HTR-8/SVneo (cell line): ENCODE measurements at places on chromosomes 11 and 22.

- no peak for DNase-seq
Observed at GRCh38 chr11:83456566-83456965, 170.4 kb upstream of the CCDC90B start.

- no peak for DNase-seq
Observed at GRCh38 chr11:12048936-12049790, 40.7 kb upstream of the DKK3 start.

- DNase-seq: no peak
Observed at GRCh38 chr22:47276450-47276820, 514.0 kb downstream of the TBC1D22A start.

GRCh38 chr22:39205344-39206021 is 39.3 kb downstream of the PDGFB start:
- DNase-seq: peak; percentile 79

GRCh38 chr22:33380789-33381530 is 322.8 kb upstream of the SYN3 start:
- DNase-seq: no peak

DNA sequence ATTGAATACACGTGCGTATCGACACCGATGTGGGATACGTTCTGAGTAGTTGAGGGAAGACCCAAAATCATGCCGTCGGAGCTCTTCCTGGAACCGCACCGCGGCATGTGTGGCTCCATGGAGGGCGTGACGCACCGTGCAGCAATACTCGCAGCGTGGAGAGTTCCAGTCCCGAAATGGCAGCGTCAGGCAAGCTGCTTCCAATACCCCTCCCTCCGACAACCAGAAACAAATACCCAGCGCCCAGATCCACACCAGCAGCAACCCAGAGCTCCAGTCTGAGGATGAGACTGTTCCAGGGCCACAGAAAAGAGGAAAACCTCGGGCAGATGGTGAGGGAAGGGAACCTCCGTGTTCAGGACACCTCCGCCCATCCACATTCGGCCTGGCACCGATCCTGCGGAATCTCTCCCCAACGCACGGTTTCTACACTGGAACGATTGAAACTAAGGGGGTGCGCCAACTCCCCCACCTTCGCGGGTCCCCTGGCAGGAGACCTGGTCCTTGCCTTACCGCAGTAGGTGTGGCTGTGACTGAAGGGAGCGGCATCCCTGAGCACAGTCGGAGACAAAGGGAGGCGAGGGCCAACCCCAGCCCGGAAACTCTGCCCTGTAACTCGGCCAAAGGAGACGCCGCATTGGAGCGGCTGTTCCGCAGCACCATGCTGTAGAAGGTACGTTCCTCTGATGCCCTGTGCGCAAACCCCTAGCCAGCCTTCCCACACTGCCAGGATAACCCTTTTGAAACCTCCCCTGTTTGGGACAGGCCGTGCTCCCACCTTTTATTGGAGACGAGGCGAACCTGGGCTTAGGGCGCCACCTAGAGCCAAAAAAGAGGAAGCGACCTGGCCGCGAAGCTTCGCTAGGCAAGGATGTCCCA is 28.2 kb downstream of the DBX1 start:
- DNase-seq: peak; percentile 60

GRCh38 chr22:33124471-33124870 is 66.3 kb upstream of the SYN3 start:
- no peak for DNase-seq

- DNase-seq: no peak
Observed at GRCh38 chr11:73268671-73269271, 3.4 kb upstream of the P2RY6 start.

DNA sequence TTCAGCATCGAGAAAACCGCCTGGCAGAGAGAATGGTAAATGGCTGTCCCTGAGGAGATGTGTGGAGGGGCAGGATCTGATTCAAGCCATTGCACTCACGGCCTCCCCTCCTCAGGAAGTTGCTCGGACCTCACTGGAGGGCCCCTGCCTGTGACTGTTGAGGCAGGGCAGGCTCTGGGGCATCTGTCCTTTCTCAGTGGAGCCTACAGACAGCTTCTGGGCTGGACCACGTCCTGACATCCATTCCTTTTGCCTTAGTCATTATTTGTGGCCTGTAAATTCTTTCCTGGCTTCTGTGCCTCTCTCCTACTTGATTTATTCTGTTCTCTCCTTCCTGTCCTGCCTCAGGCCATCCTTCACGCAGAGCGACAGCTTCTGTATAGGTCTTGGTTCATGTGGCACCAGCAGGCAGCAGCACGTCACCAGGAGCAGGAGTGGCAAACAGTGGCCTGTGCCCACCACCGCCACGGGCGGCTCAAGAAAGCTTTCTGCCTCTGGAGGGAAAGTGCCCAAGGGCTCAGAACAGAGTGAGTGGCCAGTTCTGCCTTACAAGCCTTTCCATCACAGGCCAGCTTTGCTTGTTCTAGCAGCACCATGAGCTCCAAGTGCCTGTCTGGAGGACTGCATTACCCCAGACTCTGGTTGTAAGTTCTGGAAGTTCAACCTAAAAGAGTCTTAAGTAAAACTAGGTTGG is 59.6 kb downstream of the PISD start:
- DNase-seq: peak; percentile 82

DNA sequence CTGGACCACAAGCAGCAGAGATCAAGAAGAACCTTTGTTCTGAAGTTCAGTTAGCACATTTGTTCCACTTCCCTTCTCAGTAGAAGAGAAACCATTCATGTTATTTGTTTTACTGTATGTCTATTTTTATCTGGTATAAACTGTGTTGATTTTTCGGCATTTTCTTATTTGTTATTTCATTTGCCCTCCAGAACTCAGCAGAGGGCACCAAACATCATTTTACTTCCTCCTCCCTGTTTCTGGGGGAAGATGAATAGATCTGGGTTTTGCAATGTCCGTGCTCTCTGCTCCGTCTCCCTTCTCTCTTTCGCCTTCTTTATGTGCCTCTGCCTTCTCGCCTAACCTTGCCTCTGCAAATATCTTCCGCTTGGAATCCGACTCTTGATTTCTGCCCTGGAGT is 366.9 kb downstream of the NTM start:
- DNase-seq: no peak

- DNase-seq: no peak
Observed at GRCh38 chr11:45031912-45032519, 81.3 kb upstream of the TP53I11 start.

- DNase-seq: no peak
Observed at GRCh38 chr22:50314455-50315288, 7.2 kb upstream of the PLXNB2 start.

GRCh38 chr22:35821654-35822053 is 104.0 kb downstream of the APOL5 start:
- no peak for DNase-seq

DNA sequence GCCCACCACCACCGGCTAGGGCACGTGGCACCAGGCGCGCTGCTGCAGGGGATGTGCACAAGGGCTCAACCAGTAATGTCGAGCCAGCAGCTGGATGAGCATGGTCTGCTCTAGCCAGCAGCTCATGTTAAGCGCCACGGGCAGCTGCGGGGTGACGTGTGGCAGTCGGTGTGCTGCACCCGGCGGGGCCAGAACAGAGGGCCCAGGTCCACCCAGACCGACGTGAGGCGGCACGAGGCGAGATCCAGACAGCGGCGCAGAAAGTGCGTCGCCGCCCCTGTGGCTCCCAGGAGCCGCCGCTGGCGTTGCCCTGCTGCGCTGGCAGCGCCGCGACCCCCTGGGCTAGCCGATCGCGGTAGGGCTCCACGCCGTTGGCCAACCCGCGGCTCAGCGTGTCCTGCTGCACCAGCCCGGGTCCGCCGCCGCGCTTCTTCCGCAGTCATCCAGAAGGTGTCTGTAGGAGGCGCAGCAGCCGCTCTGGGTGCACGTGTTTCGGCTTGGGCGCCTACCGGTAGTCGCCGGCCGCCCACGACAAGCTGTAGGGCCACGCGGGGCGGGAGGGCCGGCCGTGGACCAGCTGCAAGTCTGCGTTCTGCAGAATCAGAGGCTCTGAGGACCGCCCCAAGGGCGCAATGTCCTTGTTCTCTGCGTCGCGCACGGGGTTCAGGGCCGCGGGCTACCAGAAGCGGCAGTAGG is 4.6 kb upstream of the GALR3 start:
- DNase-seq: no peak

DNA sequence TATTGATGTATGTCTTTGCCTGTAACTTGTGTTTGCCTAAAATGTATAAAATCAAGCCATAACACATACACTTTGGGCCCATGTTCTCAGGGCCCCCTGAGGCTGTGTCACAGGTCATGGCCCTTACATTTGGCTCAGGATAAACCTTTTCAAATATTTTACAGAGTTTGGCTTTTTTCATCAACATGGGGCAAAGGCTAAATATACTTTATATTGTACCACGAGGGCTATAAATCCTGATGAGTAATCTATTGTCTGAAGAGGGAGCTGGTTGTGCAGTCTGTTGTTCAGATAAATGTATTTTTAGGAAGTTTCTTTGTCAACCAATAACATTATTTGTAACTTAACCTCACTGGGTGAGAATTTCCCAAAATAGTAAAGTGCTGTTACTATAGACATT is 404.6 kb upstream of the DDI1 start:
- no peak for DNase-seq

- no peak for DNase-seq
Observed at GRCh38 chr11:62221498-62221897, 13.0 kb downstream of the SCGB2A1 start.

GRCh38 chr11:16440136-16440535 is 83.8 kb upstream of the SOX6 start:
- no peak for DNase-seq

- DNase-seq: no peak
Observed at GRCh38 chr22:45262195-45262930, 21.7 kb upstream of the KIAA0930 start.

- DNase-seq: no peak
Observed at GRCh38 chr22:21020802-21021429, 6.0 kb downstream of the P2RX6 start.

DNA sequence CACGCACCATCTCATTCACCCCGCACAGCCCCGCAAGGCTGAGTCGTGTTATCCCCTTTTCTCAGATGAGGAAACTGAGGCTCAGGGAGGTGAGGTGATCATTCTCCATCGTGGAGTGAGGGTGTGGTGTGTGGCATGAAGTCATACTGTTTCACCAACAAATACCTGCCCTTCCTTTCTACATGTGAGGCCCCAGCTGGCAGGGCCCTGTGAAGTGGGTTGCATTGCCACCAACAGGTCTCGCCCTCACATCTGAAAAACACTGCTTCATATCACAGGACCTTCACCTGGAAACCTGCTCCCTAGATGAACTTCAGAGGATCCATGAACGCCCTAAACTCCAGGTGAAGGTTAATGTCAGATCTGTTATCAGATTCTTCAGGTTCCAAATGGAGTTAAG is 4.3 kb downstream of the SSTR3 start:
- DNase-seq: no peak

- DNase-seq: no peak
Observed at GRCh38 chr22:27149921-27150543, 492.6 kb downstream of the MIAT start.

GRCh38 chr22:29737251-29738117 is 17.7 kb downstream of the CABP7 start:
- no peak for DNase-seq

DNA sequence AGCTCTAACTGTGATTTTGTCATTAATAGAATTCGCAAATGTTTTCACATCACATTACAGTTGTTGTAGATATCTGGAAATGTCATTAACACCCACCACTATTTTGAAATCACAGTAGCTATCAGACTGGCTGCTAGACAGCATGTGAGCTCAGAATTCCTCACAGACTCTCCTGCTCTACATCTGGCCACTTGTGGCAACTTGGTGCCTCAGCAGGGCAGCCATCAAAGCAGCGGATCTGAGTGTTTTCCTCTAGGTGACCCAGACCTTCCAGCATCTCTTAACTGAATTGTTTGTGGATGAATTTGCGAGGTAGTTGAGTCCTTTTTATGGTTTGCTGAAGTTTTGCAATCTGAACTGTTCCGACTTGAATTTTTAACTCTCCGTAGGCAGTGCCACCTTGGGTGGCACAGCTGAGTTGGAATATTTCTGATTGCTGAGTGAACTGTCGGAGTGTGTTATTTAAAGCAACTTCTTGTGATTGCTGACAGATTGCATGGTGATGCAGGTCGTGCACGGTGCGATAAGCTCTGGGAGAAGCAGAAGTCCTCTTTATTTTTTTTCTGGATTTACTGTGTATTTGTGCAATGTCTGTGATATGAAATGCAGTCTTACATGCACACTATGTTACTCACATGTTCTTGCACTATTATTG is 114.0 kb upstream of the PLET1 start:
- DNase-seq: no peak

DNA sequence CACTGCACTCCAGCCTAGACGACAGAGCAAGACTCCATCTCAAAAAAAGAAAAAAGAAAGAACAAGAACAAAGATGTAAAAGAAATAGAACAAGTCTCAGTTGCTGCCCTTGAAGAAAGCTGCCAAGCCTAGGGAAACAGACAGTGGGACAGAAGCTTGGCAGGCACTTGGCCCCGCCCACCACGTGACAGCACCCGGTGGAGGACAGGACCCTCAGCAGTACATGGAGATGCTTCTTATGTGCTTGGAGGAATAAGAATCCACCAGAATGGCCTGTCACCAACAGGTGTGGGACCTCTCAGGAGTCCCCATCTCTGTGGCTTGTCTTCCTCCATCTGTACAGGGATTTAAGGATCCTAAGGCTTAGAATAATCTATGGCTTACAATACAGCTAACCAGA is 7.6 kb upstream of the TMPRSS6 start:
- DNase-seq: no peak

DNA sequence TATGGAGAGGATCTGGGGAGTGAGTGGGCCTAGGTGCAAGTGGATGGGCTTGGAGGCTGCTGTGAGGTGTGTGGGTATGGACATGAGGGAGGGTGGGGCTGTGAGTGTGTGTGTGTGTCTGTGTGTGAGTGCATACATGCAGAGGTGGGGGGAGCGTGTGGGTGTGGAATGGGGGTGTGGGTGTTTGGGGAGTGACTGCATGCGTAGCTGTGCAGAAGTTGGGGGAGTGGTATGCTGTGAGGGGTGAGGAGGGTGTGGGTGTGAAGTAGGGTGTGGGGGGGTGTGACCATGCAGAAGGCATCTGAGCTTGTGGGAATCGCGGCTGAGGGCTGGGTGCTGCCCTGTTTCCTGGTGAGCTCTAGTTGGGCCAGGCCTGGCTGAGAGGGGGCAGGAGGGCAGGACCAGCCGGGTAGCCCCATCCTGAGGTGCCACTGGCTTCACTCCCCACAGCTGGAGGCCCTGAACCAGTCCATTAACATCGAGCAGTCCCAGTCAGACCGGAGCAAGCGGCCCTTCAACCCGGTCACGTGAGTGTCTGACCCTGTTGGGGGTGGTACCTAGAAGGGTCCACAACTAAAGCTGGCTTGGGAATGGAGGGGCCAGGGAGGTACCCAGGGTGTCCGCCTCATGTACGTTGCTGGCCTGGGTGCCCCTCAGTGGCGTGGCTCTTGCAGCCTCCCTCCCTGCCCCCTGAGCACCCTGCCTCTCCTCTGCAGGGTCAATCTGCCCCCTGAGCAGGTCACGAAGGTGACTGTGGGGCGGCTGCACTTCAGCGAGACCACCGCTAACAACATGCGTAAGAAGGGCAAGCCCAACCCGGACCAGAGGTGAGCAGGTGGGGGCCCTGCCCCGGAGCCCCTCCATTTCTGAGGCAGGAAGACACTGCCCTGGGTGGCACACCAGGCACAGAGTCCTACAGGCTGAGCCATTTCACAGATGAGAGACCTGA is 16.5 kb downstream of the TMEM258 start:
- no peak for DNase-seq
